ENCODE measurements at places on chromosomes 3 and 15.

- DNase-seq = no peak
Measured at GRCh38 chr15:93073465-93073952, 15.5 kb downstream of the RGMA start.

GRCh38 chr15:43169888-43170287 lies 15.3 kb upstream of the CCNDBP1 start:
- DNase-seq = no peak

DNA sequence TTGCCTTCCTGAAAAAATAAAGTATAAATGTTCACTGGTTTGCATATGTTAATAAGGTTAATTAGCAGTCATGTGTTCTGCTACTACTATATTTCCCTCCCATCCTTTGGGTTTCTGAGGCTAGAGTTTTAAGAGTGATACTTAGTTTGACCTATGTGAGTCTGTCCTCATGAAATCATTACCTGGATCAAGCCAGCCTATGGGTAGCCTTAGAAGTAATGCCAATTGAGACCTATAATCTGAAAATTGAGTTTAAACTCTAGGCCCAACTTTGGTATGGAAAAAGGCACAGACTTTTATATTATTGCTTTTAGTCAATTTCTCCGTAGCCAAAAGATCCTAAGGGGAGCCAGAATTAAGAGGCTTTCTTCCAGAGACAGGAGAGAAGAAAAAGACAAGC lies 18.4 kb upstream of the SOX2 start:
- no peak for DNase-seq

- DNase-seq = no peak
Measured at GRCh38 chr3:123110282-123110975, 43.6 kb downstream of the PDIA5 start.

DNA sequence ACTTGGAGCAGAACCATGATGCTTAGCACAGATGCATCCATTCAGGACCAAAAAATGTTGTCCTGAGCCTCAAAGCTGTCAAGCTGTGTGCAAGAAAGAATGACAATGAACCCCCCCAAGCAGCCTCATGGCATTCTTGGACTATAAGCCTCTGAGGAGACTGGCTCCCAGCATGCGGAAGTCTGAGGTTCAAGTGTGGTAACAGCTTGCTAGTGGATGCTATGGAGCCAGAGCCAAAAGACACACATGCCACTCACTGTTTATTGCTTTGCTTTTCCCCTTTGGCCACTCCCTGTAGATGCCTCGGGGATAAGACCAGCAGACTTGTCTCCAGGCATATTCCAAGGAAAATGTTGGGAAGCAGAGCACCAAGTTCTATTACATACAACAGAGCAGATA lies 38.2 kb upstream of the SNRK start:
- no peak for DNase-seq

GRCh38 chr3:58429657-58430056 lies 4.0 kb downstream of the PDHB start:
- no peak for DNase-seq

DNA sequence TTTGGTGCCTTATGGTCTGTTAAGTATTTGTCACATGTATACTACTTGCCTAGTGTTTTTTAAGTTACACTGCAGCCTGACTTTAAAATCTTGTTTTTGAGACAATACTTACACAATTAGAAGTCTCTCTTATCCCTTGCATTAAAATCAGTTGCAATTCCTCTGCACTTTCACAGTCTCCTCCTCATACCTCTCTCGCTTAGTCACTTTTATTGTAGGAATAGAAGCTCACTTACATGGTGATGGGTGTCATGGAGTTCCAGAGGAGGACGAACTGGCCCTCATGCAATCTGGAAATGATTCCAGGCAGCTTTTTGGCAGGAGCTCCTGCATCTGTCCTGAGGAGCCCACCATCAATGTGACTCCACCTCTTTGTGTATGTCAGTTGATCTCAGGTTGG lies 238.4 kb upstream of the TBC1D5 start:
- DNase-seq = no peak

DNA sequence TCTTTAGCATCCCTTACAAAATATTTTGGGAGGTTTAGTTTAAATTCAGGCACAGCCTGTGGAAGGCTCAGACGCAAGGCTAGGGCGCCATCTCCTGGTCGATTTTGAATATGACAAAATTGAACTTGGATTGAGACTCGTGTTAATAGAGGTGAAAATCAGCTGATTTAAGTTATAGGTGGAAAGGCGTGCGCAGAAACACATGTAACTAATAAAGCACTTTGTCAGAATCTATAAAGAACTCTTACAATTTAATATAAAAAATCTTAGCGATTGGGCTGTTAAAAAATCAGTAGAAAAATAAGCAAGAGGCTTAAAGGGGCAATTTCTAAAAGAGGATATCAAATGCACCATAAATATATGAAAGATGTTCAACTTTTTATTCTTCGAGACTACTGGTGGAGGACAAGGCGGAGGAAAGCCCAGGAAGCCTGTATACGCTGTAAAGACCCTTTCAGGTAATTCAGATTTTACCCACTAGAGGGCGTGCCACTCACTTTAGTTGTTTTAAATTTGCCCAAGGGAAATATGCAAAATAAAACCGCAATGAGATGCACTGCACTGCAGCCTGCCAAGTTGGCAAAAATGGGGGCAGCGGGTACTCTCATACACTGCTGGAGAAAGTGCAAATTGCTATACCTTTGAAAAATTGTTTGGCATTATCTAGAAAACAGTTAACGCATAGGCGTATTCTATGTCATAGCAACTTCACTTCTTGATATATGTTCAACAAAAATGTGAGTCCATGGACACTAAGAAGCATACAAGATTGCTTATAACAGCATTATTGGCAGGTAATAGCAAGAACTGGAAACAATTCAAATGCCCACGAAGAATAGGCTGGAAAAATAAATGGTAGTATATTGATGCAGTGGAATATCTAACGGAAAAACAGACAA lies 64.7 kb downstream of the SLC30A4 start:
- peak; percentile 22 for DNase-seq

GRCh38 chr15:26166429-26166828 lies 303.3 kb upstream of the ATP10A start:
- DNase-seq = no peak

- no peak for DNase-seq
Measured at GRCh38 chr3:163490119-163490518, 1588.2 kb downstream of the SI start.

DNA sequence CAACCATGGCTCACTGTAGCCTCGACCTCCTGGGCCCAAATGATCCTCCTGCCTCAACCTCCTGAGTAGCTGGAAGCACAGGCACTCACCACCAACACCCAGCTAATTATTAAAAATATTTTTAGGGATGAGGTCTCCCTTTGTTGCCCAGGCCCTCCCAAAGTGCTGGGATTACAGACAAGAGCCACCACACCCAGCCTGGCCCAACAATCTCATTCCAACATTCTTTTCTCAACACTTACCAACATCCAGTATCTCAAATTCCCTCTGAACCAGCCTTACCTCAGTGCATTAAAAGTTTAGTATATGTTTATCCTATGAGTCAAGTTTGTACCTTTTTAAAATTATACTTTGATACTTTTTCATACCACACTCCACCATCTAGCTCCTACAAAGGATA lies 25.0 kb downstream of the ANXA2 start:
- no peak for DNase-seq

- no peak for DNase-seq
Measured at GRCh38 chr3:119181765-119182164, 8.4 kb downstream of the UPK1B start.

GRCh38 chr3:103863381-103863780 lies 1428.6 kb downstream of the ZPLD1 start:
- DNase-seq = no peak

DNA sequence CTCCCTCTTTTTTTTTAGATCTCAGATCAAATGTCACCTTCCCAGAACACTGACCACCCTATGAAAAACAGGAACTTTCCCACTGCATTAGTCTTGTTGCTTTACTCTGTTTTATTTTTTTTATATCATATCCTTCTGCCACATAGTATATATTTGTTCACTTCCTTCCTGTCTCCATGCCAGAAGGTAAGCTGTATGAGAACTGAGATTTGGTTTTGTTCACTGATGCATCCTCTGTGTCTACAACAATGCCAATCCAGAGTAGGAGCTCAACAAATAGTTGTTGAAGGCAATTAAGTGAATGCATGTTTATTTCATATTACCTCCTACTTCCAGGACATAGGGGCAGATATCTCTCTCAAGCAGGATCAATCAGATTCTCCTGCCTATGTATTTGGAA lies 114.4 kb downstream of the TPRG1 start:
- DNase-seq = no peak

DNA sequence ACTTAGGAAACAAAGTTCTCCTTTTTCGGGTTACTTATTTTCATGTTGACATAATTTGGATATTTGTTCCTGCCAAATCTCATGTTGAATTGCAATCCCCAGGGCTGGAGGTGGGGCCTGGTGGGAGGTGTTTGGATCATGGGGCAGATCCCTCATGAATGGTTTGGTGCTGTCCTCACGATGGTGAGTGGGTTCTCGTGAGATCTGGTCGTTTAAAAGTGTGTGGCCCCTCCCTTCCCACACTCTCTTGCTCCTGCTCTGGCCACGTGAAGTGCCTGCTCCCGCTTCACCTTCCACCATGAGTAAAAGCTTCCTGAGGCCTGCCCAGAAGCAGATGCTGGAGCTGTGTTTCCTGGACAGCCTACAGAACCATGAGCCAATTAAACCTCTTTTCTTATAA lies 43.7 kb upstream of the MCF2L2 start:
- DNase-seq = no peak

DNA sequence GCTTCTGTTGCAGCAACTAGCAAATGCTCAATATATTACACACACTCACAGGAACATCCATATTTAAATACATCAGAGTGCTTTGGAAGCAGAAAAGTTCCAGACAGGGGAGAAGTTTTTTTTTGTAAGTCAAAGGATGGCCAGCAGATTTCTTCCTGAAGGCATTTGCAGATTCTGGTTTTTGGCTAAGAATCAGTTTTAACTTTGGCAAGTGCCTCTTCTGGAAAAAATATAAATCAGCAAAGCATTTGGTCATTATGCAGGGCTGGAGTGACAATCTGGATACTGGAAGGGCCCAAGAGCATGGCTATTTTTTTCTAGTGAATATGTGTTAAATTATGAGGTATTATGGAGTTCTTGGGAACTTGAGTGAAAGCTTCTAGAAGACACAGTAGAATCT lies 495.3 kb upstream of the ARPP21 start:
- no peak for DNase-seq

DNA sequence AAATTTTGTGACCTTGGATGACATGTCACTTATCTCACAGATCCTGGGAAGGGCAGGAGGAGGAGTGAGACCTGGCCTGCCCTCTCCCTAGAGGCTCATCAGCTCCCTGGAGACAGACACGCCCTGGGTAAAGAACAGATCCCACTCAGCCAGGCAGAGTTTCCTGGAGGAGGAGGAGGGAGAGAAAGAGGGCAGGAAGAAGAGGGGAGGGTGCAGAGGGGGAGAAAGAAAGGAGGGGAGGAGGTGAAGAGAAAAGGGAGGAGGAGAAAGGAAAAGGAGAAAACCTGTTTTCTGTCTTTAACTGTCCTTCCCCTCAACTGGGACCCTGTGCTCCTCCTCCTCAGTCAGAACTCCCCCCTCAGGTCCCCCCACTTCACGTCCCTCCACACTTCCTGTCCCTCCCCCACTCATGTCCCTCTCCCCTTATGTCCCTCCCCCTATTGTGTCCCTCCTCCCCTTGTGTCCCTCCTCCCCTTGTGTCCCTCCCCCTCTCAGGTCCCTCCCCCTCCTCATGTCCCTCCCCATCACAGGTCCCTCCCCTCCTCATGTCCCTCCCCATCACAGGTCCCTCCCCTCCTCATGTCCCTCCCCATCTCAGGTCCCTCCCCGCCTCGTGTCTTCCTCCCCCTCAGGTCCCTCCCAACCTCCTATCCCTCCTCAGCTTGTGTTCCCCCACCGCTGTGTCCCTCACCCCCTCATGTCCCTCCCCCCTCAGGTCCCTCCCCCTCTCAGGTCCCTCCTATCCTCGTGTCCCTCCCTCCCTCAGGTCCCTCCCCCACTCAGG lies 52.3 kb upstream of the CGNL1 start:
- DNase-seq = no peak

DNA sequence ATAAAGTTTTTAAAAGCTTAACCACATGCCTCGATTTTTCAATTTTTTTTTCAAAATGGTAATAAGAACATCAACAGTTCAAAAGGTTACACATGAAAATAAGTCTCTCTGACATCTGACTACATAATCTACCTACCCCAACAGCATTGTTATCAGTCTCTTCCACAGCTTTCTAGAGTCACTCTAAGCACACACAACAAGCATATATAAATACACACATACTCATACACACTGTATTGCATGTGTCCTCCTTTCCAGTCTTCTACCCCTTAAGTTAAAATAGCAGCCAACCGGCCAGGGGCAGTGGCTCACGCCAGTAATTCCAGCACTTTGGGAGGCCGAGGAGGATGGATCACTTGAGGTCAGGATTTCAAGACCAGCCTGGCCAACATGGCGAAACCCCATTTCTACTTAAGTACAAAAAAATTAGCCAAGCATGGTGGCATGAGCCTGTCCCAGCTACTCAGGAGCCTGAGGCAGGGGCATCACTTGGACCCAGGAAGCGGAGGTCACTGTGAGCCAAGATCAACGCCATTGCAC lies 12.2 kb downstream of the TBL1XR1 start:
- no peak for DNase-seq

GRCh38 chr15:59999612-60000112 lies 4.4 kb upstream of the FOXB1 start:
- no peak for DNase-seq

DNA sequence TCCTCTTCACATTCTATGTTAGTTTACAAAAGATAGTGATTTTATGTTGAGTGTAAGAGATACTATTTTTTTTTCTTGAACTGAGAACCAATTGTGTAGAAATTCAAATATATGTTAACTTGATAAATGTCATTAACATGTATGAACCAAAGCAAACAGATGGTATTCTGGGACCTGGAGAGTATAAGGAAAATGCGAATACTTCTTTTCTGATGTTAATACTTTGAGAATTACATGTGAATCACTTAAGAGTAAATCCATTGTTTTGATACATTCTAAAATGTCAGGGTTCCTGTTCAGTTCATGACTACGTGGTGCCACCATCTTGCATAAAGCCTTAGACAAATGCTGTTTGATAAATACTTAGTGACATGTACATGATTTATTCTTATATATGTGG lies 541.3 kb downstream of the FGF12 start:
- DNase-seq = no peak

DNA sequence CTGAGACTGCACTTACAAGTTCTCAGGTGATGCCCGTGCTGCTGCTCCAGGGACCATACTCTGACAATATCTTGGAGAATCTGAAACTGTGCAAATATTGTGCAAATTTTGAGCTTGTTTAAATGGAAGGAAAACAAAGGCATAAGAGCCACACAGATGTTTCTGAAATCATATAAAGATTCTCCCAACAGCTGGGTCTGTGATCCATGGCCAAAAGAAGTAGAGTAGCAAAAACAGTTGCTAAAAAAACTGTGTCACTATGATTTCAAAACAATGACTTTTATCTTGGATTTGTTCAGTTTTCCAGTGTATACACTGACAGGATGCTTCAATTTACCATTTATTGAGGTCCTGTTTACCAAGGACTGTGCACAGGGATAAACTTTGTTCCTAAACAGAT lies 25.3 kb downstream of the NPTN start:
- no peak for DNase-seq

GRCh38 chr3:35671483-35671882 lies 32.2 kb downstream of the ARPP21 start:
- no peak for DNase-seq
